ENCODE measurements at places on chromosomes 2 and 18.

- no peak for DNase-seq
These were observed 245.1 kb downstream of the NEDD4L start for GRCh38 chr18:58288921-58289797.

DNA sequence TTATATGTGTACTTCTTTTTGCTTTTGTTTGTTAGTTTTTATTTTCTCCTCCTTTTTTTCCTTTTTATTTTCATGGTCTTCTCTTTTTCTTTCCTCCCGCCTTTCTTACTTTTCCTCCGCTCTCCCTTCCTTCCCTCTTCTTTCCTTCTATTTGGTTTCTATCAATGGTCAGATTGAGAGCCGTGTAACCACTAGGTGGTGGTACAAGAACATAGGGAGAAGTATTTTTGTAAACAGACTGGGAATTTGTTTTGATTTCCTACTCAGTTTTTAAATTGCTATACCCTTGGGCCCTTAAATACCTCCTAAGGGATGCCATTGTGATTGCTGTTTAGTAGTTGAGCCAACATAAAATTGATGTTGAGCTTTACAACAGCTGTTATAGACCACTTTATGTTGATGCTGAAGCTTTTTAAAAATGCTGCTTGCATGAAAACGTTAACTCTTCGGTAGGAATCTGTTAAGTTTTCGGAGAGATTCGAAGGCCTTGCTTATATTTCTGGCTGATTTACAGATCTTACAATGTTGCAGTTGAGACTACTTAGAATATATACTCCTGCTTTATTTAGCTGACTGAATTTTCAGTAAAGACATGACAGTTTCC lies 124.2 kb downstream of the UBE2E3 start:
- no peak for DNase-seq

- DNase-seq = no peak
These were observed 171.6 kb downstream of the MBD2 start for GRCh38 chr18:54052732-54053429.

DNA sequence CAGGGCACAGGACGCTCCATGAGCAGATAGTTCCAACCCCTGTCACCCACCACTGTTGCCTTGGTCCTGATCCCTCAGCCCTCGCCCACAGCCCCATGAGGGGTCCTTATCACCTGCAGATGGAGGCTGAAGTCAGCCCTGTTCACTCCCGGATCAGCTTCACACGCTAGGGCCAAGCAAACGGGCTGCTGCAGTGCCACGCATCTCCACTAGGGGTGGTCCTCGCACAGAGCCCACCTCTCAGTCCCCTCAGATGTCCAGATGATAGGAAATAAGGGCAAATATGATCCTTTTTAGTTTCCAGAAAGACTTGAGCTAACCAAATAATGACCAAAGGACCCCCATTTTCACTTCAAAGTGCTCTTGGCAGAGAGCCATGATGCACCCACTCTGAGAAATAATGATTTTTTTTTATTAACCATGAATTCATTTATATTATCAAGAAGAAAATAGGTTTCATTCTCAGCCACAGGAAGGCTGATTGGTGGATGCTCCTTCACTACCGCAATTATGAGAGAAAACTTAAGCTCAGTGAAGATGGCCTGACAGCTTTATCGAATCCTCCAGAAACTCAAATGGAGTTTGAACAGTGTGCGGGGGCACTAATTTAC lies 71.9 kb upstream of the KLHL29 start:
- DNase-seq = peak; percentile 7

DNA sequence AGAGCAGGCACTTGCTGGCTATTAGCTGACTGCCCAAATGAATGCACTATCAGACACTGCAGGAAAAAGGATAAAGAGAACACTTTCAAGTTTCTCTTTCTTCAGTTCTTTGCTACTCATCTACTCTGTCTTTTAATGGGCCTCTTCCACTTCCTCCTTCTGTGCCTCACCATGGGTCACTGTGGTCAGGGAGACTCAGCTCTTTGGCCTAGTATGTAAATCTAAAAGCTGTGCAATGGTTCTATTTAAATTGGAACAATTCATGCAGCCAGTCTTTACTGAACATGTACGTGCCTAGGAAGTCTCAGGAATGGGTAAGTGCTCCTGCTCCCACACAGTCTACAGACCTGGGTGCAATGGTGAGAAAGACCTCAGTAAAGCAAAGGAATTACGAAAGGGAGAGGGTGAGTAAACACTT lies 79.1 kb upstream of the DNMT3A start:
- DNase-seq = no peak

GRCh38 chr18:9994701-9995235 lies 81.0 kb downstream of the VAPA start:
- no peak for DNase-seq

All from stimulated activated CD8-positive, alpha-beta memory T cell treated with anti-CD3 and anti-CD28 coated beads, Interleukin-7, amount 100 ng/mL, for 48 hours (primary cell).